Pons (tissue), 1 donor: ENCODE measurements at places on chromosomes 16 and 17.

DNA sequence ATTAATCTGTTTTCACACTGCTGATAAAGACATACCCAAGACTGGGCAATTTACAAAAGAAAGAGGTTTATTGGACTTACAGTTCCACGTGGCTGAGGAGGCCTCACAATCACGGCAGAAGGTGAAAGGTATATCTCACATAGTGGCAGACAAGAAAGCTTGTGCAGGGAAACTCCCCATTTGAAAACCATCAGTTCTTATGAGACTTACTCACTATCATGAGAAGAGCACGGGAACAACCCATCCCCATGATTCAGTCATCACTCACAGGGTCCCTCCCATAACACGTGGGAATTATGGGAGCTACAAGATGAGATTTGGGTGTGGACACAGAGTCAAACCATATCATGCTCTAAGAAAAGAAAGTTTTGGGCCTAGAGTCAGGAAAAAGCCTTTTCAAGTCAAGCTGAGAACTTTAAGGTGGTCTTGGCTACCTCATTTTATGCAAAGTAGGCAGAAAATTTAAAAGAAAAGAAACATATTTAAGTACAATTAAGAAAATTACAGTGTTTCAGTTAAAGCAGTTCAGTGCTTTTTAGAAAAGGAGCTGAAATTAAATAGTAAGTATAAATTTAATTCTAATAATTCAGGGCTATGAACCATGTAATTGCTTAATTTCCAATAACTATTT lies 24.9 kb upstream of the CRYM start:
- DNase-seq: no peak

- peak; percentile 84 for DNase-seq
Measured at GRCh38 chr17:13594762-13595598, 6.7 kb downstream of the HS3ST3A1 start.

DNA sequence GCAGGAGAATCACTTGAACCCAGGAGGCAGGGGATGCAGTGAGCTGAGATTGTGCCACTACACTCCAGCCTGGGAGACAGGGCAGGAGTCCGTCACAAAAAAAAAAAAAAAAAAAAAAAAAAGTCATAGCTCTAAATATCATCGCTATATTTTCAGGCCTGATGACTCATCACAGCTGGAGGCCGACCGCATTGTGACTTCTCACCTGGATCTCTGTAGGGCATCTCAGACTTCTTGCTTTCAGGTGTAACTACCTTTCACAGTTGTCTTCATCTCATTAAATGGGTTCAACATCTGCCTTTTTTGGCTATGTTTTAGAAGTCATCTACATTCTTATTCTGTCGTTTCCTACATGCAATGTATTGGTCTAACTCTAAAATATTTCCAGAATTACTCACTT lies 353.1 kb upstream of the MON1B start:
- DNase-seq: no peak

DNA sequence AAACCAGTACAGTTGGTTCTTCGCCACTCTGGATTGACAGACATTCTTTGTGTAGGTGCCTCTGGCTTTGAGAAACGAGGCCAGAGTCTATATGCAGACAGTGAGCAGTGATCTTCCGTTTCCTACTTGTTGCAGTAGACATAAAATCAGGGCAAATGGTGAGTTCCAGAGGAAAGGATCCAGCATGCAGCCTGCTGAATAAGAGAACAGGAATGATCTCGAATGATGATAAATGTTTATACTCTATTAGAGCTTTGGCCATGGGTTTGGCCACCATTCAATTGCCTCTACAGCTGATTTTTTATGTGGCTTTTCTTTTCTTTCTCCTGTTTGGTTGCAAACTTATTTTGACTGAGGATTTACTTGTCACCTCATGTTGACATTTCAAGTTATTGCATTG lies 286.7 kb downstream of the IRX3 start:
- DNase-seq: no peak

DNA sequence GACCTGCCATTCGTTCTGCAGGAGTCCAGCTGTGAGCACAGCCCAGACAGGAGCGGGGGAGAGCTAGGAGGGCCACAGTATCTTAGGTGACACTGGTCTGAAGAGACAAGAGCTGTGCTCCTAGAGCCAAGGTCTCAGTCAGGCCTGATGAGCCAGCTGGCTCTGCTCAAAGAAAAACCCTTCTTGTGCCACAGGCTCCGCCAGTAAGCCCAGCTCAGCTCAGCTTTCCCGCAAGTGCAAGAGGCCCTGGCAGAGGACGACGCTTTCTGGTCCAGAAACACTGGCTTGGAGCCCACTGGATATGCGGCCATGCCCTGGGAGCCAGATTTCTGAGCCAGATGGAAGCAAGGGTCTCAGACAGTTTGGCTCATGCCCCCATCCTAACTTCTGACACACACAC lies 23.9 kb downstream of the PEMT start:
- DNase-seq: peak; percentile 77

GRCh38 chr17:58308173-58308984 lies 20.2 kb downstream of the TSPOAP1 start:
- no peak for DNase-seq

DNA sequence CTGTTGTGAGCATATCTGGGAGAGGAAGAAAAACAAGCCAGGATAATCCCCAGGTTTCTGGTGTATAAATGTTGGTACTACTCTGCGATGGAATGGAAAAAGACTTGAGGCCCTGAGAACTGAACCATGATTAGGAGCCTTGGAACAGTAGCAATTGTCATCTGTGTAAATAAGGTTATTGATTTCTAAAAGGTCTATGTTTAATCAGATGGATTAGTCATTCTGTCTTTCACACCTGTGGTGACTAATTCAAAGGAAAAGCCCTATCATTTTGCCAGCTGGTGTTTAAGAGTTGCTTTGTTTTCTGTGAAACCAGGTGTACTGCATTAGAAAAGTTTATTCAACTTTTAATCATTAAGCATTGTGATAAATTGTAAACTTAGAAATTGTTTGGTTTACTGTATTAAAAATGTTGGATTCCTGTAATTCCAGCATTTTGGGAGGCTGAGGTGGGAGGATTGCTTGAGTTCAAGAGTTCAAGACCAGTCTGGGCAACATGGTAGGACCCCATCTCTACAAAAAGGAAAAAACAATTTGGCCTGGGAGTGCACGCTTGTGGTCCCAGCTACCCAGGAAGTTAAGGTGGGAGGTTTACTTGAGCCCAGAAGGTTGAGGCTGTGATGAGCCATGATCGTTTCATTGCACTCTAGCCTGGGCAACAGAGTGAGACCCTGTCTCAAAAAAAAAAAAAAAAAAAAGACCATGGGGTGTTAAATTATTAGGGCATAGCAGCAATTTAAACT lies 29.0 kb upstream of the KPNB1 start:
- no peak for DNase-seq

DNA sequence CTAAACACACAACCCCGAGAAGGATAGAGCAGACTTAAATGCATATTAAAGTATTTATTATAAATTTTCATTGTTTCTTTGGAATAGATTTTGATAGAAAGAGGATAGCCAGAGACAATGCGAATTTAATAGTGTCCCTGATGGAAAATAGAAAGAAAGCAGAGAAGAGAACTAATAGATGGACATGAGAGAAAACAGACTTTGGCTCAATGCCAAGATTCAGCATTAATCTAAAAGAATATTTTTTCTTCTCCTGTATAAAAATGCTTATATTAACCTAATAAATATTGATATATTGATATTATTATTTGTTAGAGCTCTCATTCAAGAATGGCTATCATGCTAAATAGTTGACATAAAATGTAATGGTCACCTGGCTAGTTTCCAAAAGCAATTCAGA lies 173.4 kb downstream of the KIF2B start:
- no peak for DNase-seq

DNA sequence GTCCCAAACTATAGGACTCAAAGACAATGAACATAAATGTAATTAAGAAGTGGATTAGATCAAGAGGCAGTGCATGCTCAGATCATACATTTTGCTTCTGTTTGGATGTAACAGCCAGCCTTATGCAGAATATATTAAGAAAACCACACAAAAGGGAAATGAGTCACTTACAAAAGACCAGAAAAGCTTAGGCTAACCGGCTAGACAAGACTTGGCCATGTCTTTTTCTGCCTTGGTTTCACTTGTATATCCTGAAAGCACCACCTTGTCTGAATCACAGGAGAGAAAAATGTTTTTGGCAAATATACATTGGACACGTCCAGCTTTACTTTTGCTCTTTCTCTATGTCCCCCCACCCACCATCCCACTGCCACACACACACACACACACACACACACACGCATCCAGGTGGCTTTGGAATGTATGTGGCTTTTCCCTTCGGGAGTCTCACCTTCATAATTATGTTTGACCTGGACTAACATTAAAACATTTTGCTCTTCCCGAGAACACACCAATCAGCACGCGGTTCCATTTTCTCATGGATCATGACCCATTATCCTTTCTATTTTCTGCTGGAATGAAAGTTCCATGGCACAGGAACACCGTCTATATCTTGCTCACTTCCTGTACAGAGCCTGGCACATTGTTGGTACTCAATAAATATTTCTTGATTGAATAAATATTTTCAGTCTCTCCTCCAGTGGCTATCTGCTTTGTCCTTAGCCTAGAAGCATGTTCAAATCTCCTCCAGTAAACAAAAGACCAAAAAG lies 64.6 kb downstream of the CDK5R1 start:
- no peak for DNase-seq

- DNase-seq: no peak
Measured at GRCh38 chr17:73199751-73200317, 7.0 kb downstream of the COG1 start.

DNA sequence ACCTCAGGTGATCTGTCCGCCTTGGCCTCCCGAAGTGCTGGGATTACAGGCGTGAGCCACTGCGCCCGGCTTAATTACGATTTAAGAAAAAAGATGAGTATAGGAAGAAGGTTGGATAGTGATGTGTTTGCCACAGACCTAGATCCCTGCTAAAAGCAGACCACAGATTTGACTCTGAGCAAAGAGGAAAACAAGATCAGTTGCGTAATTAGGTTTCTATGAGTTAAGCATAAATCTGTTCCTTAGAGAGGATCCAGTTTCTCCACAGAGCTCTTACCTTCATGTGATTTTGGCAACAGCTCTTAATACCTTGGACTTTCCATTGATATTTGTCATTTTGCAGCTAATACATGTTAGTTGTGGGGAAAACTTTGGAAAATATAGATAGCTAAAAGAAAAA lies 31.1 kb downstream of the CDH1 start:
- DNase-seq: no peak

DNA sequence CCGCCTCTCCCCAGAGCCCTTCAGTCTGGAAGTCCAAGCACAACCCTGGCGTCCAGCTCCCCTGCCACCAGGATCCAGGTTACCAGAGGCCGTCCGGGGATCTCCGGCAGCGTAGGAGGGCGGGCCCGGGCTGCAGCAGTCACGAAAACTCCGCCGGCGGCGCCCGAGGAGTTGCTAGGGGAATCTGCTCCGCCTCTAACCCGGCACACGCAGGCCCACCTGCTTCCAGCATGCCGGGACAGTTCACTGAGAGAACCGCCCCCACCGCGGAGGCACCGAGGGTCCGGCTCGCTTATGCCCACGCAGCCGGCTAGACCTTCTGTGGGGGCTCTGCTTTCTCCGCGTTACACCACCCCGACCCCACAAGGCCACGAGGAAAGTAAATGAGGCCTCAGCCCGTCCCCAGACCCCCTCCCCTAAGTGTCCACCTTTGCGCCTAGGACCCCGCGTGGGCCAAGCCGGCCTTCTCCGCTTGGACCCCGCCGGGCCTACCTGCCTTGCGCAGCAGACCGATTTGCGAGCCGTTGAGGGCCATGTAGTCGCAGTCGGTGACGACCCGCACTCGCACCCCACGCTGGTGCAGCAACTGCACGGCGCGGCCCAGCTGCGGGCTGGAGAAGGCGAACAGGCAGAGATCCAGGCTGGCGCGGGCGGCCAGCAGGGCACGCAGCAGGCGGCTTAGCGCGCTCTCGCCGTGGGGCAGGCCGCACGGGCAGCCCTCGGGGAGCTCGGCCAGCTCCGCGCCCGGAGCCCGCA lies 587 bp downstream of the PLD6 start:
- no peak for DNase-seq

DNA sequence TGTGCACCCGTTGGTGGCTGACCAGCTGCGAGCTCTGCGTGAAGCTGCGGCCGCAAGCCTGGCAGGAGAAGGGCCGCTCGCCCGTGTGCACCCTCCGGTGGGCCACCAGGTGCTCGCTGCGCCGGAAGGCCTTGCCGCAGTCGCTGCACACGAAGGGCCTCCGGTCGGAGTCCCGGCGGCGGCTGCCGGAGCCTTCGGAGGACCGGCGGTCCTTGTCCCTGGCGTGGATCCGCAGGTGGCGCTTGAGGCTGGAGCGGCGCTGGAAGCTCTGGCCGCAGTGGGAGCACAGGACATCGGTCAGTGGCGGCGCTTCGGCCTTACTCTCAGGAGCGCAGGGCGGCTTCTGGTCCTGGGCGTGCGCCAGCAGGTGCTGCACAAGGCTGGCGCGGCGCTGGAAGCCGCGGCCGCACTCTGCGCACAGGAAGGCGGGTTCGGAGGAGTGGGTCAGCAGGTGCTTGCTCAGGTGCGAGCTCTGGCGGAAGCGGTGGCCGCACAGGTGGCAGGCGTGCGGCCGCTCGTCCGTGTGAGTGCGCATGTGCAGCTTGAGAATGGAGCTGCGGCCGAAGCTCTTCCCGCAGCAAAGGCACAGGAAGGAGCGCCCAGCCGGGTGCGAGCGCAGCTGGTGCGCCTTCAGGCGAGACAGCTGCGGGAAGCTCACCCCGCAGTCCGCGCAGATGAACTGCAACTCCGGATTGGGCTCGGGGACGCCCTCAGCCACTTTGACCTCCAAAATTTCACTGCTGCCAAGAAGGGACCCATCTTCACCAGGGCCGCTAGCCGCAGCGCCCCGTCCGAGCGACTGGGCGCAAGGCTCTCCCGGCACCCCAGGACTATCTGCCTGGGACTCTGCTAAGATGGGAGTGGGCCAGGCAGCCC lies 9.1 kb downstream of the ZSCAN10 start:
- no peak for DNase-seq

GRCh38 chr17:4480929-4481898 lies 17.5 kb upstream of the SPNS2 start:
- DNase-seq: no peak

GRCh38 chr17:67130768-67131167 lies 86.4 kb downstream of the CACNG1 start:
- DNase-seq: no peak

- DNase-seq: no peak
Measured at GRCh38 chr17:34125010-34125409, 130.1 kb upstream of the CCL2 start.

DNA sequence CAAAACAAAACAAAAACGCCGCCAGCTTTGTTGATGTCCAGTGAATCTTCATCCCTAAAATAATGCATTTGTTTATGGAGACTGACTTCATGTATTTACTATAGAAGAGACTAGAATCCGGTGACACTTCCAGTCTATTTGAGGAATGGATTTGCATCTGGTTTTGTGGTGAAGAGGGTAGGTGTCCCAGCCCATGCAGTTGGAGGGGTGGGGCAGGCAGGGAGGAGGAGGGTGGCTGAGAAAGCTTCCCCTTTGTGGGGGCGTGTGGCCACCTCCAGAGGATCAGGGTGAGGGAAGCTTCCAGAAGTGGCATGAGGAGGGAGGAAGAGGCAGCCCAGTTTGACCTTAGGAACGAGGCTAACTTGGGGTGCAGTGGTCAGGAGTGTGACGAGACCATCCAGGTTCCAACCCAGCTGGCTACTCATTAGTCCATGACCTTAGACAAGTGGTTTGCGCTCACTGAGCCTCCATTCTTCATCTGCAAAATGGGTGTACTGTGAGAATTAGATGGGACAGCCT lies 69.5 kb downstream of the CMIP start:
- no peak for DNase-seq
